Iris pigment epithelial cell (primary cell): ENCODE measurements at places on chromosomes 6 and 20.

- peak; percentile 87 for DNase-seq
These were observed 145.7 kb downstream of the KHDC1L start for GRCh38 chr6:73079611-73079955.

GRCh38 chr6:143746202-143747119 lies 68.7 kb downstream of the PHACTR2 start:
- no peak for DNase-seq

DNA sequence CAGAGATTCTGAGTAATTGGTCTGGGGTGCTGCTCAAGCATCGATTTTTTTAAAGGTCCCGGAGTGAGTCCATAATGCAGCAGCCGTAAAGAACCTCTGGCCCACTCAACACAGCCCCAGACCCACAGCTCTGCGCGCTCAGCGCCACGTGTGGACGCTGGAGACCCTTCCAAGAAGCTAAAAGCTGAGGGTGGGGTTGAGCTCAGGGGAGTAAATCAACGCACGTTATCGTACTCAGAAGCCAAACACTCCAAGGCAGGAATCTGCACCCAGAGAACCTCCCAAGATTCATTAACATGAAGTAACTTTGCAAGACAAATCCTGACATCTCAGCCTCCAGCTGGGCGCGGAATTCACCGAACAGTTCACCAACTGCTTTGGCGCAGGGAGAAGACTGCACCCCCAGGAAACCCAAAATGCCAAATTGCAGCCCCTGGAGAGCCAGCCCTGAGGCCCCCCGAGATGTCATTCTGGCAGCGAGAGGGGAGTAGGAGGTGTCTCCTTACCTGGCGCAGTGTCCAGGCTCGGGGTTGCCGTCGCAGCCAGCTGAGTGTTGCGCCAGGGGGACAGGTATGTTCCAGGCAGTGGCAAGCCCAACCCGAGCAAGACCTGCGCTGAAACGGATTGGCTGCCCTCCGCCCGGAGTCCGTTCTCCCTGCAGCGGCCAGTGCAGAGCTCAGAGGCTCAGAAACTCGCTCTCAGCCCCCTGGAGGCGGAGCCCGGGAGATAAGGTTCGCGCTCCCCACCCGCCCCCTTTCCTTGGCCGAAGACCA lies at the start of gene COL21A1:
Gene COL21A1 (minus strand): TSS at position 700 of the 773 bp plus-strand sequence. CDS start 64,962 bp downstream, outside the sequence.
- peak; percentile 27 for DNase-seq

- DNase-seq: no peak
These were observed 17.7 kb upstream of the DST start for GRCh38 chr6:56660381-56660730.

DNA sequence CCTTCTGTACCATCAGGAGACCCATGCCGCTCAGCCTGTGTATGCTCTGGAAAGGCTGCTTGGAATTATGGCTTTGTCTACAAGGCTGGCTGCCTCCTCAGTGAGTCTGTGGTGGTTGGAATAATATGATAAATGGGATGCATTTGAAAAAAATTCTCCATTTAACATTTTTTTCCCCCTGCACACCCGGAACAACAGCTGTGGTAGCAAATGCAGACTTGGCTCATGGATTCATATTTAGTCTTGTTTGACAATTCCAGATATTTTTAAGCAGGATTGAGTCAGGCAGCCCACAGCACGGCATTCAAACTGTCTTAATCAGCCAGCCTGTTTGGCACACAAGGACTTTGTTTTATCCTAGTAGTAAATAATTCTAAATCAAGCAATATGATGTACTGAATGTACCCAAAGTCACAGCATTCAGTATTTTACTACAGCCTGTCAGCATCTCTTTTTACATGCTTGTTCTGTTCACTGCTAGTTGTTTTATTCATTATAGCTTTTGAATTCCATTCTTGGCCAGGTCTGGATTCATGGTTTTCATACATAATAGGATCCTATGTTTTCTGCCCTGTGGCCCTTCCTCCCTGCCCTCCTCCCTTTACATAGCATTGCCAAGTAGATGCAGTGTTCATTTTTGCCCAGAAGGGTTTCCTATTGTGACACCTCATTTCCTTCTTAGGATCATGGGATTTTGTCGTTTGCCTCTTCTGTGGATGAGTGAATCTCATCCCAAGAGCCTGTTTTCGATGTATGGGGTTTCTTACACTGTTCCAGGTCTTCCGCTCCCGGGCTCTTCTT lies 68.1 kb downstream of the LRRC1 start:
- peak; percentile 56 for DNase-seq

GRCh38 chr6:116101302-116101718 lies 657 bp downstream of the NT5DC1 start:
- DNase-seq: no peak

DNA sequence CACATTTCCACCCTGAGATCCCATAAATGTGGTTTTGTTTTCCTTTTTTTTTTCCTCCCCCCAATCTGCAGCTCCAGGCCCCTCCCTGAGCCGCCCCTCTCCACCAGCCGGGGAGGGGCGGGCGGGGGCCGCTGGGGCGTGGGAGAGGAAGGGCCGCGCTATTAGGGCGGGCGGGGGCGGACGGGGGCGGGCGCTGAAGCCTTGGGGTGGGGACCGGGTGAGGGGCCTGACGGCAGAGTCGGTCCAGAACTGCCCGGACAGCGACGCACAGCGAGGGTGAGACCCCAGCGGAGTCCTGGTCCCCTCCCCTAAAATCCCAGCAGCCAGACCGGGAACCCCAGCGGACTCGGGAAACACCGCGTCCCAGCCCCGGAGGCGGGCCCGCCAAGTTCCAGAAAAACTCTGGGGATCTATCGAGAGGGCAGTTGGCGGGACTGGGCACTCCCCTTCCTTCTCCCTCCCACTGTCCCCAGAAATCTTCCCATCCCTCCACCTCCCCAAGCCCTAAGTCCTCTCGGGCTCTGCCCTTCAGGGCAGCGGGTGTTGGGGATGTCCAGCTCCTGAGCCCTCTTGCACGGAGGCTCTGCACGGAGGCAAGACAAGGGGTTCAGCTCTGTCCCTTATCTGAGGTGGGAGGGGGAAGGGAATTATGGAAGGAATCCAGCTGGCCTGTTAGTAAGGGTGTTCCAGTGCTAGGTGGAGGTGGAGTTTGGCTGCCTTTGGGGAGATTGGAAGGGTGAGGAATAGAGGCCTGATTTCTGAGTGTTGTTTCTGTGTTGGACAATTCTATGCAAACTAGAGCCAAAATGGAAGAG lies at the start of gene PRICKLE4:
Gene PRICKLE4 (plus strand): TSS at position 232 of the 815 bp plus-strand sequence. CDS start 2,692 bp downstream, outside the sequence.
- DNase-seq: peak; percentile 24

DNA sequence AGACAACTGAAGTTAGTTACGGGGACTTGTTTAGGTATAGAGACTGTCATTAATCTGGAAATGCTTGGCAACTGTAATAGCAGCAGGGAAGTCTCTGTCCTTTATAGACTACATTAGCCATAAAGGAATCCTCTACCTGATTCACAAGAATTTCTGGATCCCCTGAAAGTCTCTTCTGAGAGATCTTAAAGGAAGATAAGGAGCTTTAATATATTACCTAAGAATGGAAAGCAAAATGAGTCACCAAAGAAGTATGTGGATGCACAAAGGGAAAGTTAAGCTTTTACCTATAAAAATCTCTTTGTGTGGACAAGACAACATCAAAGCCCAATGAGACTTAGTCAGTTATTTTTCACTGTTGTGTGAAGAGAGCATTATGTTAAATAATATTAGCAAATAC lies 92.2 kb upstream of the RSPO3 start:
- peak; percentile 15 for DNase-seq

- no peak for DNase-seq
These were observed 84.9 kb upstream of the NRN1 start for GRCh38 chr6:6091608-6092002.
